ENCODE measurements at places on chromosomes 13 and 19.

- DNase-seq: no peak
Observed at GRCh38 chr13:75993241-75993640, 357.1 kb downstream of the LMO7 start.

- DNase-seq: no peak
Observed at GRCh38 chr13:92355213-92355612, 871.4 kb upstream of the GPC6 start.

GRCh38 chr19:44303320-44303719 is 1.5 kb downstream of the ZNF235 start:
- DNase-seq: no peak

DNA sequence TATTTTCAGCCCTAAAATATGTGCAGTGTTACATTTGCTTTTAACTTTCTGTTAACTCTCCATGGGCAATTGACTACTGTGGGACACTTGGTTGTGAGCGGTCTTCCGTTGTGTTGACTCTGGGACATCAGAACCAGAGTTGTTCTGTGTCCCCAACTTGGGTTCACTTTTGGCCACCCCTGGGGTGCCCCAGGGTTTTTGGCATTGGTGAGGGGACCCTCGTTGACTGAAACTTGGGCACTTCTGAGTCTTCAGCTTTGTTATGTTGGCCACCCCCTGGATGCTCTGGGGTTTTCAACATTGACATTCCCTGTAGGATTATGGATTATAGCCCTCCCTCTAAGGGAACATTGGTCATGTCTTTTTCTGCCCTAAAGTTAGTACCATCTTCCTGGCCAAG is 57.1 kb downstream of the OR10H4 start:
- DNase-seq: no peak

- DNase-seq: no peak
Observed at GRCh38 chr19:3944018-3944721, 11.3 kb downstream of the NMRK2 start.

DNA sequence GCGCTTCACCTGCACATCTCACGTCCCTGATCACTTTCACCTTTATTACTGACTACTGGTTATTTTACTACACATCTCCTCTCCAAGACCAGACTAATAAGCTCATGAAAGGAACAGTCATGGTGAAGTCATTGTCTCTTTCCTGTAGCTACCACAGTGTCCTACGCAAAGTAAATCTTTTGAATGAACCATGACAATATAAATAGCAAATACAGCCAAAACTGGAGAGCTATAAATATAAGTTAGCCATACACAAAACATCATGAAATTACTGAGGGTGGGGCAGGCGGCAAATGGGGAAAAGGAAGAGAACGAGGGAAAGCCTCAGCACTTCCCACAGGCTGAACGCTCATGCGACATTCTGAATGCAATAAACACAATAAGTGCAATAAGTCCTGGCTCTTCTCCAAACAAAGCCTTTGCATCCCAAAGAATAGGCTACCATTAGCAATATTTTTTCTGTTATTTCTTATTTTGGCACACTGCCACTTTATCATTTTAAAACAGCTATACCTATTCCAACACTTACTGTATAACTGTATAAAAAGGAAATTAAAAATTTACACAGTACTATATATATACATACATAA is 62.5 kb downstream of the TUBGCP3 start:
- DNase-seq: no peak

DNA sequence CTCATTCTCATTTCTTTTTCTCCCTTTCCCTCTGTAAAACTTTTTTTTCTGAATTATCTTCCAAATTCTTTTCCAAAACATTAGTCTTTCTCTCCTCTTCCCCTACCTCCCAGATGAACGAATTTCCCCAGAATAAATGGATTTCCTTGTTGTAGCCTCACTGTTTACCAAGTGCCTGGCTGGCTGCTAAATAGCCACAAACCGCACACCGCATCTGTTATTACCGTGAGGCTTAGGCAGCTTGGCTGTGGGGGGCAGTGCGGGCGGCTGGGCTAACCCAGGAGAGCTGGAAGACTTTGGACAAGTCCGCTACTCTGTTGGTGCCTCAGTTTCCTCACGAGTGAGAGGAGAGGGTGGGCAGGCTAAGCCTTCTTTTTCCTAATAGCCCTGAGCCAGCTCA is 10.7 kb downstream of the IL17D start:
- no peak for DNase-seq

DNA sequence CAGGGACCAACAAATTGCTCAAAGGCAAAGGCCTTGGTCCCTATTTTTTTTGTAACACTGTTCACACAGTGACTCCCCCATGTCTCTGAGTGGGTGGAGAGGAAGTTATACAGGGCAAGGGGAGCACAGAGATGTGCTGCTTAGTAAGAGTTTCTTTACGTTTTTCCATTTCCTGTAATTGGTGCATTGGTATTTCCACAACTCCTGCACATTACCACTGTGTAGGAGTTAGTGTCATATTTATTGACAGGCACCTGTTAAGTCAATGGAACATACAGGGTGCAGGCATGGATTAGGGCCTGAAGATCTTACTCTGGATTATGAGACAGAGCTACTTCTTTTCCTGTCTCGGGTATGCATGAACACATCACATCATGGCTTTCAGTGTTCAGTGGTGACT is 45.2 kb downstream of the SOX21 start:
- peak; percentile 51 for DNase-seq

- no peak for DNase-seq
Observed at GRCh38 chr13:28447989-28448388, 46.9 kb downstream of the FLT1 start.

GRCh38 chr13:94093652-94094315 is 385.7 kb downstream of the DCT start:
- DNase-seq: no peak

DNA sequence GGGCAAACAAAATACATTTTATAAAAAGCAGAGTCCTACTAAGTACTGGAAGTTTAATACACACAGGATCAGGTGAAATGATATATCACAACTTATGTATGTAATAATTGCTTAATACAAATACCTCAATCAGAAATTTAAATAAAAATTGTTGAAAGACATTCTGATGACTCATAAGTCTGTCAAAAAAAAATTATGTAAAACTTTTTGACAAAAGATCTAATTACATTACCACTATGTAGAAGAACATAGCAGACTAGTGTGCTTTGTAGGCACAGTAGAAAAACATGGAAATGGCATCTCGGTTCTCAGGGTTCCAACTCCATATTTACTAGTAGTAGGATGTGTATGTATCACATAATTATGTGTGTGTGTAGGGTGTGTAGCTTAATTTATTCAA is 156.2 kb downstream of the DNAJC3 start:
- no peak for DNase-seq

DNA sequence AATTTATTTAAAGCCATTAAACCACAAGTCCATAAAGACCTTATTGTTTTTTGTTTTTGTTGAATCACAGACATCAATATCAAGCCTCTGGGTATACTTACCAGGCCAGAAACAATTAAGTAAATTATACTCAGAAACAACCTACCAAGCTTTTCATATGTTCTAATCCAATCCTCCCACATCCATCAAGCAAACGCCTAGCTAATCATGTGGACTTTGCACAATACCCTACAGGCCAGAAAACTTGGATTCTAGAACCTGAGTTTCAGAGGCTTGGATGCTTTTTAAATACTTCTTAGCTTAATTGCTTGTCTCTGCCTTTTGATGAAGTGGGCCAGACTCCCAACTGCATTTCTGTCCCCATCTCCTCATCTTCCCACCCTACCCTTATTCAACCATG is 39.9 kb downstream of the TGDS start:
- no peak for DNase-seq

DNA sequence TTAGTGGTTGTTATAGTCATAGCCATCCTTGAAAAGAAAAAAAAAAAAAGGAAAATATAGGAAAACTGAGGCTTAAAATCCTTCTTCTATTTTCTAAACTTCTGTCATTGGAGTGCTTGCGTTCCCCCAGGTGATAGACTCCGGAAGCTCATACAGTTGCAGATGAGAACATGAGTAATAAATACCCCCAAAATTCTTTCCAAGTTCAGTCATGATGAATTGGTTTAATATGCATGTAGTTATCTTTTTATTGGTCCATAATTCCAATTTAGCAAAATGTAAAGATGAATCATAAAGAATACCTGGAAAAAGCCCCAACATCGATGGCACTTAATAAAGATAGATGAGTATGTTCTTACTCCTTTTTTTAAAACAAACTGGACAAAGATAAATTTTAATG is 192.3 kb downstream of the SHISA2 start:
- DNase-seq: no peak

GRCh38 chr13:108200781-108201398 is 14.4 kb downstream of the LIG4 start:
- no peak for DNase-seq

DNA sequence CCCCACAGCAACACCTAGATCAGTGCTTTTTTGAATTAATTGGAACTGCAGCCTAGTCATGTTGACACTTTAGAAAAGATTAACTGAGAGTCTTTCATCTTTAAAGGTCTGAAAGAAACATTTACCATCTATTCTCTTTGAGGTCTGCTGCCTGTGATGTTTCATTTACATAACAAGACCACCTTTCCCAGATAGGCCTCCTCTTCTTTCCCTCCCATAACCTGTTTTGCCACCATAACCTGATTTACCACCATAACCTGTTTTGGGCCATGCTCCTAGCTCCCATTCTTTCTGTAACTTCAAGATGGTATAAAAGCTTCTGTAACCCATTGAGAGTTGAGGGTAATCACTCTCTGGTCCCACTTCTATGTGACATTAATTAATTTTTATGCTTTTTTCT is 320.8 kb downstream of the PCDH20 start:
- DNase-seq: no peak

DNA sequence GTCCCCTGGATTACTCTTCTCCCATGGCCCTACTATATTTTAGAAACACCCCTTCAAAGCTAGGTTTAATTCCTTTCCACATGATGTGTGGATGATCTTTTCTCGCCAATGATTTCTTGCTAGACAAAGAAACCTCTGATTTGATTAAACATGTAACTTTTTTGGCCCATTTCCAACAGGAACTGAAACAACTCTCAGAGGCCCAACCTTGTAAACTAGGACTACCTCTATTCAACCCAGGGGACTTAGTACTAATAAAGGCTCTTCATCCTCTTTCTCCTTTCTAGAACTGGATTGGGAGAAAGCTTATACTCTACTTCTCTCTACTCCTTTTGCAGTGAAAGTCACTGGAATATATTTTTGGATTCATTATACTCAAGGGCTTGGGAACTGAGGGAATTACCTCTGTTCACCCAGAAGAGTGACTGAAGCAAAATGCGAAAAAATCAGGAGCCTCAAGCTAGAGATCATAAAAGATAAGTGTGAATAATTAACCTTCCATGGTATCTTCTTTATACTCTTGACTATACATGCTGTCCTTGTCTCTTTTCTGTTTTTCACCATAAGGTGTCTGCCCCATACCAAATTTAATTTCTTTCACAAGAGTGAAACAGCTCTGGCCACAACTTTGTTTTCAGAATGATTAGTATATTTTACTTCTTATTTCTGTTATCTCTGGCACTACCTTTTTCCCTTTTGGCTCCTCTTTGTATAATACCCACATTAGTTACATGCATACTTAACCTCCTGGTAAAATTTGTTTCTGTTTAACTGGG is 977.6 kb downstream of the SLITRK5 start:
- DNase-seq: no peak

- DNase-seq: no peak
Observed at GRCh38 chr19:47723581-47723940, 10.3 kb downstream of the EHD2 start.

GRCh38 chr19:58468216-58468839 is 1.4 kb downstream of the ZNF324 start:
- no peak for DNase-seq

DNA sequence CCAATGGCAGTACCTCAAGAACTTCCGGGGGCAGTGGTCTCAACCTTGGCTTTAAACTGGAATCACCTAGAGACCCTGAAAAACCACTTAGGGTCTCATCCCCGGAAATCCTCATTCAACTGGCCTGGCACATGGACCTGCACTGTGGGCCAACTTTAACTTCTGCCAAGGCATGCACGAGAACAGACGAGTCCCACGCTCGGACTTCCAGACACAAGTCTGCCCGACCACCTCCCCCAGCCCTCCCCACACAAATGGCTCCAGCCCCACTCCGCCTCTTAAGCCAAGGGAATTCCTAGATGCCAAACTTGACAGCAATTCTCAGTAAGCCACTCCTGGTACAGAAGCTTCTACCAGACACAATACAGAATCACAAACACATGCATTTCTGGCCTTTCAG is 114.0 kb downstream of the STK24 start:
- DNase-seq: no peak

DNA sequence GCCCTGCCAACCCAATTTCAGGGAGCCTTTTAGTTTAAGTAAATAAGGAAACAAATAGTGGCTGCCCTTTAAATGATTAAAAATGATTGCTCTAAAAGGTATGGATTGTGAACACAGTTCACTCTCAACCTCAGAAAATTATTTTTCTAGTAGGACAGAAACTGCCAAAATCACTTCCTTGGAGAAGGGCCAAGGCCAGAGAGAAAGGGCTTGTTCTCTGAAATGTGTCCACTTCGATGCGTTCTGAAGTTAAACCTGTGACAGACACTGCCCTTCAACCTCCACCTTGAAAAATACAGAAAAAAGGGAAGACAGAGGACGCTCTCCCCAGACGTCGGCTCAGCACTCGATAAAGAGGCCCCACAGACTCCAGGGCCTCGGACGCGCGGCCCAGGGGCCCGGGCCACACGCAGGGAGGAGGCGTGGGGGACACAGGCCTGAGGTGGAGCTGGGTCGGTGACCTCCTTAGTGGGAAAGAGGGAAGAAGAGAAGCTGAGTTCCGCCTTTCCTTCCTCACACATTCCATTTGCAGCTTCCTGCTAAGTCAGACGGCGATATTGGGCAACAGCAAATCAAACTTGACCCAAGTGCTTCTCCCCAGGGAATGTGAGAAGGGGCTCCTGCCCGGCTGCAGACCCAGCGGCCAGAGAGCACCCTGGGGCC is 63.6 kb downstream of the RASA3 start:
- no peak for DNase-seq

- DNase-seq: no peak
Observed at GRCh38 chr13:106197496-106197895, 338.0 kb downstream of the EFNB2 start.

Measured in T-helper 2 cell treated with Interferon-gamma antibody and Interleukin-4, amounts not matched to agents 5 μg/mL and 100 μg/mL, for 36 hours (primary cell).